MV-4-11 (cell line): ENCODE measurements at places on chromosomes 2 and 18.
A peak's percentile ranks its signal among the peaks of the same experiment; 100 is the strongest.

DNA sequence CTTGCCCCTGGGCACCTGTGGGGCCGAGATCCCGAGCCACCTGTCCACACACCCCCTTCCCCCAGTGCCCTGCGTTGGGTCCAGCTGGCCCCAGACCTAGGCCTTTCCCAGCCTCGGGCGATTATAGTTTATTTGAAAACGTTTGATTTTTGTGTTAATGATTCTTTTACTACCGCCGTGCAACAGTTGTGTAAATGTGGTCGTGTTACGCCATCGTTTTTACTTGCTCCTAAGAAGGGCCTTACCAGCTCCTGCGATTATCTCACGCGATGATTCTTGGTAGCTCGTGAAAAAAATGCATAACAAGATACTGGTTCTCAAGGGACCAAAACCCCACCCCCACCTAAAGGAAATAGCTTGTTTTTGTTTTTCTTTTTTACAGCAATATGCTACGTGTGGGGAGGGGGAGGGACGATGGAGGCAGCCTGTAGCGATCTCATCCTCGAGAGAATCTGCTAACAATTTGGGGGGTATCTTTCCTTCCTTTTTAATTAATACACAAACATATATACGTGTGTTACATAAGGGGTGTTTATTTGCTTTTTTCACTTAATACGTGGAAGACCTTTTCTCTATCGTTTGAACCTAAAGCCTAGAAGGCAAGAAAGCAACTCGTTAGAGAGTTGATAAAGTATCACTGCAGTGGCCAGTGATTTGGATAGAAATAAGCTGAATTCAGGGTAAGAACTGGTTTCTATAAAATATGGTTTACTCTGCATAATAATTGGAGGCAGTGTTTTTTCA lies 1.0 kb downstream of the ZDBF2 start:
- peak; percentile 5 for DNase-seq

DNA sequence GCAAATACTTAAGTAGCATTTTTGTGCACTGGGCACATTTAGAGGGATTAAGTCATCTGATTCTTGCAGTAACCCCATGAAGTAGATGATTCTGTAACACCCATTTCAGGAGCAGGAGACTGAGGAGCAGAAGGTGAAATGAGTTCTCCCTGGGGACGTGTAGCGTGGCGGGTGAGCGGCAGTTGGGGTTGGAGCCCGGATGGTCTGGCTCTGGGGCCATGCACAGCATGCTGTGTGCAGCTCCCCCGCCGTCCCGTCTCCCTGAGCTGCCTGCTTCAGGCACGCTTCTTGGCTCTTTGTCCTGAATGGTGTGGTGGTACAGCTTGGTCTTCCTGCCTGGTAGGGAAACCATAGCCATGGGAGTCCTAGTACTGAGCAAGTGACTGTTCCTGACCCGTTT lies 32.4 kb downstream of the INPP4A start:
- no peak for DNase-seq

DNA sequence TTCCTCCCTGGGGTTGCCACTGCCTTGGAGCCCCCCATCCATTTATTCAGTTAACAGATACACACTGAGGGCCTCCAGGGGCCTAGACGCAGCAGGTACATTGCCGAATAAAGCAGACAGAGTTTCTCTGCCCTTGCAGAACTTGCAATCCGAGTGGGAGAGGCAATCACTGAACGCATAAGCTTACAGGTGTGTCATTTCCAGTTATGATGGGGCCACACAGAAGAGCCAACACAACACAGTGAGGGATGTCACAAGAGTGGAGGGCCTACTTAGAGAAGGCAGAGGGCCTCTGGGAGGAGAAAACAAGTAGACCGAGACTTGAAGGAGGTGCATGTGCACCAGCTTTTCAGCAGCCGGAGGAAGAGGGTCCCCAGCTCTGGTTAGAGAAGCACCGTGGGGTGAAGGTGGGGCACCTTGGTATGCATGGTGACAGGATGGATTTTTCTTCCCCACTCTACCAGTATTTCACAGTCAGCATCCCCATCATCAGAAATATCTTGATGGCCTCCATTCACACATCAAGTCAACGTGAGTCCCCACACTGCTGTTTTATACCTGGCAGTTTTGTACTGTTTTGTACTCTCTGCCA lies 150.9 kb downstream of the SMAD7 start:
- DNase-seq, result no peak

DNA sequence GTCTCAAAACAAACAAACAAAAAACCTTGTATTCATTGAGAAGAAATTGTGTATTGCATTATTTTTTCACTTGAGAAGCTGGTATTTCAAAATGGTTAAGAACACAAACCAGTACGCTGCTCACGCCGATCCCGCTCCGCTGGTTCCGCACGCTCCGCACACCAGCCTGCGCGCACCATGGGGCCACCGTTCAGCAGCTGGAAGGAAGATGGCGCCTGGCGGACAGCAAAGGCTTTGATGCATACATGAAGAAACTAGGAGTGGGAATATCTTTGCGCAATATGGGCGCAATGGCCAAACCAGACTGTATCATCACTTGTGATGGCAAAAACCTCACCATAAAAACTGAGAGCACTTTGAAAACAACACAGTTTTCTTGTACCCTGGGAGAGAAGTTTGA lies 75.7 kb downstream of the RBM43 start:
- no peak for DNase-seq

GRCh38 chr2:208268156-208268952 lies 2.3 kb downstream of the PIKFYVE start:
- peak; percentile 62 for DNase-seq

DNA sequence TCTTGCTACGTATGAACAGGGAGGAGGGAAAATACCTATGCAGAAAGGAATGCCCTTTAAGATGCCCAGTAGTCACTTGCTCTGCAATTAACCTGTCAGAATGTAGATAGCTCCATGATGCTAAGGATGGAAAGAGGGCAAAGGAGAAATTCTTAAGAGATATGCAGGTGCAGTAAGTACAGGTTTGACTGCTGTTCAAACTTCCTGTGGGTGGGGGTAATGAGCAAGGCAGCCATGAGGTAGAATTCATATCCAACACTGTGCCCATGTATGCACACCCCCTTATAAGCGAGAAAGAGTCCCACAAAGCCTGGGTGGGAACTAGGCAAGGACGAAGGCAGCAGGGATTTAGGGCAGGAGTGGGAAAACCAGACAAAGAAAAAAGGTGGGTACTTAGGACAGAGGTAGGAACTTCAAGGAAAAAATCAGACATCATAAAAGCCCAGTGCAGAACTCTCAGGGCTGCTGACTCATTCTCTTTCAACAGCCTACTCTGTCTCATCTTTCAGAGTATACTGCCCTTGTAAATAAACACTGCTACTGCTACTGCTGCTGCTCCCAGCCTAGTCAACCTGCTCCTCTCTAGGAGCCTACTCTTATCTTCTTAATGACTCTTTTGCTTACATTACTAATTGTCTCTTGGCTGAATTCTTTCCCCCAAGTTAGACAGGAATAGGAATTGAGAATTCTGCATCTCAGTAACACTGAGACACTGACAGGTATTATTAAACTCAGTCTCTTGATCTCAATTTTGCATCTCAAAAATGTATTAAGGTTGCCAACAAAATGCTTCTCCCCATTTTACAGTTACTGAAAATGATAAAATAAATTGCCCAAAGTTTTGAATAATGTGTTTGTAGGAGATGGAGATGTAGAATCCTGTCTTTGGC lies 189.0 kb downstream of the PTH2R start:
- no peak for DNase-seq

- DNase-seq, result no peak
Measured at GRCh38 chr2:8636041-8636491, 45.8 kb upstream of the ID2 start.

- DNase-seq, result no peak
Measured at GRCh38 chr2:125169764-125170146, 1144.7 kb downstream of the CNTNAP5 start.

DNA sequence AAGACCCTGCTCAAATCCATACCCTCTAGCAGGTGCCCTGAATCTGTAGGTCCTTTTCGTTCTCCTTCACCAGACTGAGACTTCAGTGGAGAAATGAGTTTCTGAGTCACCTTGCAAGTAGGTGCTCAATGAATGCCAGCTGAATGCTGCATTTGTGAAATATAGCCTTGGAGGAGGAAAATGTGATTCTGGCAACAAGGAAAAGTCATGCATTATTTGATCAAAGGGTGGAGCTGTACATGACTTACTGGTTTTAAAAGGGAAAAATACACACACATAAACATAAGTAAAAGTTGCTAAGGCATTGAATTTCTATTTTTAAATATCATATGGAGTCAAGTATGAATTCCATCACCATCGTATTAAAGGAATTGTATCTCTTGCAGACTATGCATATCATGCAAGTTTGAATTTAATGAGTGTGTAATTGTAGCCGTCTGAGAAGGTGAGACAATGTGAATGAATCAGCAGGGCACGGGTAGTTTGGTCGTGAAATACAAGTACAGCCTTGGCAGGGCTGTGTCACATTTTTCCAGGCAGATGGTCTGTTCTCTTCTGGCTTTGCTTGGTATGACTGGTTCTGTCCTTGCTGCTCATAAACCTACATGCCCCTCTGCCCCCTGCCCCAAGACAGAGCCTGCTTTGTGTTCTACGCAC lies 160.8 kb downstream of the COL6A3 start:
- DNase-seq, result no peak

DNA sequence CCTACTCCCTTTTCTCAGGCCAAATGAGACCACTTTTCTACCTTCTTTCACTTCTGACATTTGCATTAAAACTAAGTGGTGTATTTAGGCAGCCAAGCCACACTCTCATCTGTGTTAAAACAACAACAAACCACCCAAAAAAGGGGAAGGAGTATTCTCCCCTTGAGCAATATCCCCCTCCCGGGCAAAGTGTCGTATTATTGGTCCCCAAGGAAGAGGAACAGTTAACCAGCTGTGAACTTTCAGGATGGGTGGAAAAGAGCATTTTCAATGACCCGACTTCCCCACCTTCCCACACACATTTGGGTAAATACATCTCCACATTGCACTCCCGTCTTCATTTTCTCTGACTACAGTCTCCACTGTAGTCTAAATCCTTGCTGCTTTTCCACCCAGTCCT lies 44.3 kb downstream of the FEZ2 start:
- DNase-seq, result peak; percentile 91

- peak; percentile 29 for DNase-seq
Measured at GRCh38 chr2:17190527-17190926, 327.7 kb downstream of the RAD51AP2 start.

DNA sequence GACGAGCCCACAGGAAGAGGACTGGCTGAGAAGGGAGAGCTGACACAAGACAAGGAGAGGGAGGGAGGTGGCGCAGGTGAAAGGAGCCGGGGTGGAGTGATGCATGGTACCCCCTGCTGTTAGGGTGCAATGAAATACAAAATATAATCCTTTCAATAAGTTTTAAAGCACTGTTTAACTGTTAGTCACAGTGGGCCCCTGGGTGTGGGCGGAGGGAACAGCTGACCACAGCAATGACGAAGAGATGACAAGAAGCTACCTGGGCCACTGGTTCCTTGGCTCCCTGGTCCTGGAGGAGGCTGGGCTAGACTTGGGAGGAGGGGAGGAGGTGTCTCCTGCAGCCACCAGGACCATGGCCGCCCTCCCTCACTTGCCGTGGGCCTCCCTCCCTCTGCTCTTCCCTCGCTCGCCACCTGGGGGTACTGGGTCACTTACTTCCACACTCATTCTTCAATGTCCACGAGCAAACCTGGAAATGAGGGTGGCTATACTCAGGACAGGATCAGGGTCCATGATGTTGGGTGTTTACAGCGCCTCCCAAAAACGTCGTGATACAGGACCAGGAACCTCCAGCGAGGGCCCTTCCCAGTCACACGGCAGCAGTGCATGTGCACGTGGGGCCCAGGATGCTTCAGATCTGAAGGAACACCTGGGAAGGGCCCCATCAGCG lies 196.1 kb downstream of the ANKRD30B start:
- no peak for DNase-seq

GRCh38 chr2:218899147-218899546 lies 18.5 kb downstream of the WNT10A start:
- DNase-seq, result no peak

DNA sequence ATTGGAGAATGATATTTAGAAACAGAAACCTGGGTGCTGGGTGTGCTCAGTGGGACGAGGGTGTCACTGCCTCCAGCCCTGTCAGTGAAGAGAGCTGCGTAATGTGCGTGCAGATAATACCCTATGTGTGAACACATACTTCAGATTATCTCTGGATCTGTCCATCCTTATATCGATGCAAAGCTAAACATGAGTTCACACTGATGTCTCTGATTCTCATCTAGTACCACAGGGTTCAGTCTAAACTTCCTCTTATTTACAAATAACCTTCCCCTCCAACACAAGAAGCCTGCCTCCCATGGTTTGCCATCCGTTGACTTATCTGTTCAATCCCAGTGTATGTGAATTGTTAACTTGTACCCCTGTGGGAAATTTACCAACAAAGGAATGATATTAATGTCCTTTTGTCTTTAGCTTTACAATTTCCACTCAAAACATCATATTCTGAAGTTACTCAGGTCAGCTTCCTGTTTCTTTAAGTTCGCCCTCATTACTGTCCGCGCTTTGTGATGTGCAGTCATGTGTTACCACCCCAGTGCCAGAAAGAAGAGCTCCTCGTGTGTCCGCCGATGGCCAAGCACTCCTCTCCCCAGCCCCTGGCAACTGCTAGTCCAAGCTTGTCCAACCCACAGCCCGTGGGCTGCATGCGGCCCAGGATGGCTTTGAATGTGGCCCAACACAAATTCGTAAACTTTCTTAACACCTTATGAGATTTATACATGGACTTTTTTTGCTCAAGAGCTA lies 108.2 kb downstream of the RTP5 start:
- peak; percentile 19 for DNase-seq

GRCh38 chr2:235768606-235769005 lies 274.8 kb downstream of the AGAP1 start:
- no peak for DNase-seq

DNA sequence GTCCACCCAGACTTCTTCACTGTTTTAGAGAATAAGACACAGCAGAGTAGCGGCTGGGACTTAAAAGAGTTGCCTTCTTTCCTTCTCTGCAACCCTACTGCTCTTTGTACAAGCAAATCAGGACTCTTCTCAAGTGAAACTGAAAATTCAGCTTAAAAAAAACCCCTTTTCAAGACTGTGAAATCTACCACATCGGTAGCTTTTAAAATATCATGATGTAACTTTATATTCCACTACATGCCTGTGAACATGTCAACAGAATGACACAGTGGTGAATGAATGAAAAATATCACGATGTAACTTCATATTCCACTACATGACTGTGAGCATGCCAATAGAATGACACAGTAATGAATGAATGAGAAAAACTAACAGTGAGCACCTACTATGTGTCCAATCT lies 53.4 kb downstream of the TCF4 start:
- no peak for DNase-seq

- DNase-seq, result no peak
Measured at GRCh38 chr18:23399067-23399466, 54.0 kb upstream of the RIOK3 start.

DNA sequence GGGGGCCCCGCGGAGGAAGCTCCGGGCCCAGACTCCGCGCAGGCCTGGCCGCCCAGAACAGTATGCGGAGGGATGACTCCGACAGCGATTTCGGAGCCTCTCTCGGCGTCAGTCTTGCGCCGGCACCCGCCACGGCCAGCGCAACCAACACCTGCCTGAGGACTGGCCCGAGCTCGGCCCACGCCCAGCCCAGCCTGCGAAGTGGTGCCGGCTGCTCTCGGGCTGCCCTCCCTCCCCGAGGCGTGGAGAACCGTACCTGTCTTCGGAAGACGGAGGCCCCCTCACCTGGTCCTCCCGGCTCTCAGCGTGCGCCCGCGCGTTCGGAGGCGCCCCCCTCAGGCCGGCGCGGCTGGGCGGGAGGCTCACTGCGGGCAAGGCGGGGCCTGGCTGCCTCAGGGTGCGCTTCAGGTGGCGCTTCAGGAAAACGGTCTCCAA lies at the start of gene M1AP:
Gene M1AP, minus strand, starts transcription at position 322 of the 435 bp plus-strand sequence. CDS start 8,055 bp downstream, outside the sequence.
- no peak for DNase-seq

- DNase-seq, result peak; percentile 61
Measured at GRCh38 chr2:47720559-47720958, 62.4 kb upstream of the MSH6 start.
